ENCODE measurements at places on chromosomes 16 and 17. TPM values are rescaled to one million over a fixed set of nuclear protein-coding genes. Genes with fewer than 3 reads are reported as not detected.

Gene PPP4C
- polyA plus RNA-seq: 13.7 TPM

GRCh38 chr17:74604200-74604599 is 12.1 kb upstream of the CD300LD start:
- DNase-seq: no peak

Gene RTN4RL1
- polyA plus RNA-seq: 0.42 TPM

- no peak for DNase-seq
These were observed 17.9 kb downstream of the SEC14L5 start for GRCh38 chr16:4976079-4976478.

Gene NHLRC4
- 5.9 TPM for polyA plus RNA-seq

GRCh38 chr17:31369266-31369665 is 22.2 kb upstream of the RAB11FIP4 start:
- no peak for DNase-seq

DNA sequence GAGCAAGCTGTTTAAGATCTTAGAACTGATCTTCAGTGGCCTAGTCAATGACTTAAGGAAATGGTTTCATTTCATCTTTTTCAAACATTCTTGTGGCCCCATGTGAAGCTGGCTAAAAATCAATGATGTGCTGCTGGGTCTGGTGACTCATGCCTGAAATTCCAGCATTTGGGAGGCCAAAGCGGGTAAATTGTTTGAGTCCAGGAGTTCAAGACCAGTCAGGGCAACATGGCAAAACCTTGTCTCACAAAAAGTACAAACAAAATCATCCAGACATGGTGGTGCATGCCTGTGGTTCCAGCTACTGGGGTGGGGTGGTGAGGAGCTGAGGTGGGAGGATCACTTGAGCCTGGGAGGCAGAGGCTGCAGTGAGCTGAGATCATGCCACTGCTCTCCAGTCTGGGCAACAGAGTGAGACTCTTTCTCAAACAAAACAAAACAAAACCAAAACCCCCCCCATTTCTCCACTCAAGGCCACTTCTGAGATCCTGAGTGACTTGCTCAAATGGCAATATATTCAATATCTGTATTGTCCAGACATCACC is 17.4 kb upstream of the COL1A1 start:
- peak; percentile 37 for DNase-seq

Gene SEPTIN1
- 1.9 TPM for polyA plus RNA-seq

- no peak for DNase-seq
These were observed 225.7 kb downstream of the CEP112 start for GRCh38 chr17:65966072-65966695.

Gene KRTAP3-1
- polyA plus RNA-seq: not detected

Gene CX3CL1
- 9.9 TPM for polyA plus RNA-seq

DNA sequence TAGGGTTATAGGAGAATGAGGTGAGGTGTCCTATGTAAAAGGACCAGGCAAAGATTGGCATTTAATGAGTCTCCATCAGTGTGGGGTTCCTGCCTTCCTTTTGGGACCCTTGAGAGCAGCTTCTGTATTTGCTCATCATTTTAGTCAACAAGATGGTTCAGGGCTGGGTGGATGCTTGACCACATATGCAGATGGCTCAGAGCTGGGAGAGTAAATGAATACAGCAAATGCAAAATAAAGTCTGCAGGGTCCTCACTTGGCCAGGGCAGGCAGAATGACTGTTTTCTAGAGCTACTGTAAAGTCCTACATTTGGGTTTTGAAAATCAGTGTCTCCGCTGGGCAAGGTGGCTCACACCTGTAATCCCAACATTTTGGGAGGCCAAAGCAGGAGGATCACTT is 57.2 kb upstream of the ETV4 start:
- no peak for DNase-seq

Gene PPM1E
- polyA plus RNA-seq: 0.17 TPM

GRCh38 chr17:71530248-71530647 is 590.6 kb upstream of the SOX9 start:
- DNase-seq: no peak

- no peak for DNase-seq
These were observed 222.8 kb upstream of the TNRC6C start for GRCh38 chr17:77735566-77736198.

DNA sequence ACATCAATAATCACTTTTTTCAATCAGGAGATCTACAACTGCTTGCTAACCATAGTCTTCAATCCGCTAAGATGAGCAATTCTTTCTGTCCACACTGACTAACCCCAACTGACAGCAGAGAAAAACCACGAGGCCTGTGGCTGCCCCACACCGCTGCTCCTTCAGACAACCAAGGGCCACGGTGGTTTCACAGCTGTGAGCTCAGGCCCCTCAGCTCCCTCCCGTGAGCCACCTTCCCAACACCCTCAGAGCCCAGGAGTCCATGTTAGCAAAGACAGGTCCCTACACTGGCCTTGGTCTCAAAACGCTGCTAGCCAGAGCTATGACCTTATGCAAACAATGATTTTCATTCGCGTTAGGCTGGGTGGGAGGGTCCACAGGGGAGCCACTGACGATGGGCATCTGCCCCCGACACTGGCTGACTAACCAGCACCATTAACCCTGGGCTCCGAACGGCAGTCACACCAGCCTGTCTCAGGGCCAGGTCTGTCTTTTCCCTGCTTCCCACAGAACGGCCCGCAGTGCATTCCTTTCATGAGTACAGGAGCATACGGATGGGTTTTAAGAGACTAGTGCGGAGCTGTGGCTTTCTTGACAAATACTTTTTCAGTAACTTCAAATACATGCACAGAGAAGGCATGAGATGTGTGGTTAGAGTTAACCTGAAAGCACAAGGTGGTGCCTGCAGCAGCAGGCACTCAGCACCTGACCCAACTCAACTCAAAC is 67.3 kb downstream of the ANKRD11 start:
- no peak for DNase-seq

GRCh38 chr17:43169561-43170139 is 1.4 kb upstream of the NBR1 start:
- peak; percentile 39 for DNase-seq

GRCh38 chr17:10295728-10296343 is 77.0 kb downstream of the MYH13 start:
- peak; percentile 54 for DNase-seq

DNA sequence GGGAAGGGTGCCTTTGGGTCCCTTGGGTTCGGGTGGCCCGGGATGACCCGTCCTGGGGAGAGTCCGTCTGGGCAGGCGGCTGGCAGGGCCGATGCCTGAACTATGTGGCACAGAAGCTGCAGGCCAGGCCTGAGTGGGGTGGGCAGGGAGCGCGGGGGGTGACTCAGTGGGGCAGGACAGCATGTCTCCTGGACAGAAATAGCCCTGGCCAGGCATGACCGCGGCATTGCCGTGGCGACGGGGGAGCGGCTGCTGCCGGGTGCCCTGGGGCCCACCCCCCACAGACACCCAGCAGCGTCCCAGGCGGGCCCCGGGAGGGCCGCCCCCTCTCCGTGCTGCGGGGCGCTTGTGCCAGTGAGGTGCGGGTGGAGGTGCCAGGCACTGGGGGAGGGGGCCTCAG is 1.8 kb upstream of the C1QTNF8 start:
- DNase-seq: no peak

GRCh38 chr16:74449470-74449869 is 28.2 kb upstream of the CLEC18B start:
- no peak for DNase-seq

DNA sequence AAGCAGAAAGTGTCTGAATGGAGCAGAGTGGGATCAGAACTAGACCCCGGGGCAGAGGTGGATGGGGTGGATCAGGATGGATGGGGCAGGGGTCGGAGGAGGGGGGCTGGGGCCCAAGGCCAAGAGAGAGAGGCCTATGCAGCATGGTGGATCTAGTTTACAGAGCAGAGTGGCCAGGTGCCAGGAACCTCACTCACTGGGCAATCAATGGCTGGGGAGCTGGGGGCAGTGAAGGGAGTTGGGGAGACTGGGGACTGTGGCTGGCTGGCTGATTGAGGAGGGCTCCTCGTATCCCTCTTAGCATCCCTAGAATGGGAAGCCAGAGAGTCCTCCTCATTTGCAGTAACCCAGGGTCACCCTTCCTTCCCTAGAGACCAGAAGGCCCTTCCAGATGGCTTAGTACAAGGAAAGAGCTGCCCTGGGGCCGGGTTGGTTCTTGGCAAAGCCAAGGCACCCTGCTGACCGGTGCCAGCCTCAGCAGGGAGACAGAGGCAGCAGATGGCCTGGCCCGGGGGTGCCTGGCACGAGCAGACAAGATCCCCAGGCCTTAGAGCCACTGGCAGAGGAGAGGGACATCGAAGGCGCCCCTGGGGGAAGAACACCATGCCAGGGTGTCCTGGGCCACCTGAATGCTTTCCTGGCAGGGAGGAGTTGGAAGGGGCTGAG is 36.8 kb downstream of the SRCIN1 start:
- DNase-seq: no peak

GRCh38 chr17:2011411-2012371 is 13.4 kb downstream of the RTN4RL1 start:
- DNase-seq: no peak

GRCh38 chr17:46815474-46816353 is 2.8 kb downstream of the WNT3 start:
- DNase-seq: no peak

Gene NUPR1
- 366 TPM for polyA plus RNA-seq

Gene NUP85
- polyA plus RNA-seq: 41.1 TPM

DNA sequence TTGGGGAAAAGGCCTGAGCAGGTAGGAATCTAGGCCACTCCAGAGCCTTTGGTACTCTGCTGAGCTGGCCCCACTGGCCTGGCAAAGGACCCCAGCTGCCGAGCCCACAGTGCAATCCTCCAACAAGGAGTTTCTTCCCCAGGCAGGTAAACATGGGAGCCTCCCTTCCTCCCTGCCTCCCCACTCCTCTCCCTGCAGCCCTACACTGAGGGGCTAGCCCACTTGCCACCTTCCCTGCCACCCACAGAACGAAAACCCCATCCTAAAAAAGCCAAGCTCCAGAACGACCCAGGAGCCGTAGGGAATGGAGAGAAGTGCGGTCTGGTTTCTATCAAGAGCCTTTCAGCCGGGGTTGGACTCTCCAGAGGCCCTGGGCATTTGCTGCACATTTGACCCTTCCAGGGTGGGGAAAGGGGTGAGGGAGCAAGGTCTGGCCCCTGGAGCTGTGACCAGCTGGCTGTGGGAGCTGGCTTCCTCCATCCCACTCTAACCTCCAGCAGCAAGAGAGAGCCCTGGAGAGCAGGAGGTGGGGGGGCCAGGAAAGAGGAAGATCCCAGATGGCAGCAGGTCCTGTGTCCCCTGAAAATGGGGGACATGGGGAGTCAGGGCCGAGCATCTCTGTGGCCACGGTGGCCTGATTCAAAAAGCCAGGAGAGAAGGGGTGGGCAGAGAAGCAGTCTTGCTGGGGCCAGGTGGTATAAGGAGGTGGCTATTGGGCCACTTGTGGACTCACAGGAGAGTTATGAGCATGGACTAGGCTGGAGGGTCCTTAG is 1.3 kb downstream of the HID1 start:
- DNase-seq: no peak

Gene PRDM7
- polyA plus RNA-seq: not detected

GRCh38 chr17:29549177-29549923 is 17.5 kb downstream of the ABHD15 start:
- DNase-seq: no peak

DNA sequence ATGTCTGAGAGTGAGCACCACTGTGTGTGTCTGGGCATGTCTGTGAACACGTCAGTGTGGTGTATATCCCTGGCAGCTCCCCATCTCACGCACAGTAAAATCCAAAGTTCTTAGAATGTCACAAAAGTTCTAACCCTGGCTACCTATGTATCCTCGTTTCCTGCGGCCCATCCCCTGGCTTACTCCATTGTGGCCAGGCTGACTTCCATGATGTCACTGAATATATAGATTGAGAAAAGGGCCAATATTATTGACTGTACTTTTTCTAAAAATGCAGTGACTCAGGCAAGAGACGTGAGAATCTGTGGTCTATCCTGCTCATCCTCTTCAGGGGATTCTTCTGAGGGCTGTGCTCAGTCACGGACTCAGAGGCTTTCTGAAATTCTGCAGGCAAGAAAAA is 963 bp upstream of the METTL22 start:
- DNase-seq: no peak

- peak; percentile 55 for DNase-seq
These were observed 50.8 kb upstream of the ENDOV start for GRCh38 chr17:80364091-80364691.

DNA sequence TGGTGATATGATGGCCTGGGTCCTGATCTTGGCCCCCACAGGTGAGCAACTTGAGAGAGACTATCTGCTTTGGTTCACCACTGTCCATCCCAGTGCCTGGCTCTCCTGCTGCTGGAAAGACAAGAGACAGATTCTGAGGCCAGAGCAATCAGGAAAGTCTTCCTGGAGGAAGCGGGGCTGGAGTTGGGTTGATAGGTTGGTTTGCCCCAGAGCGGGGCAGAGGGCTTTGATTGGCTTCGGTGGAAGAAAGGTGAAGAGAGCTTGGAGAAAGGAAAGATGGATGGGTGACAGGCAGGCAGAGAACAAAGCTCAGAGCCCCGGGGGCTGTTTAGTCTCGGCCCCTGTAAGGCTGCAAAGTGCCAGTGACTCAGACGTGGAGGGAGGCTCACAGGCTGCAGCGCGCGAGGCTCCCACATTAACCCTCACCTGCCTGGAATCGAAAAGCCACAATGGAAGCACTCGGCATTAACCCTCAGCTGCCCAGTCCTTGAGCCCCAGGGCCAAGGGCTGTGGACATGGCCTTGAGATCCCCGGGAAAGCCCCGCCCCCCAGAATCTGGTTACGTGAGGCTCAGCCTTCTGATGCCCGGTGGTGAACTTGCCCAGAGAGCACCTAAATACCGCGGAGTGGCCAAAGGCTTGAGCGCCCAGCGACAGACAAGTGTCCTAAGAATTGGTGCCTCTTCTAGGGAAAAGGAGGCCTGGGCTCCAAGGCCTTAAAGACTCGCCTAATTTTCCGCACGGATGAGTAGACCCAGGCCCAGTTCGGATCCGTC is 996 bp upstream of the CPNE2 start:
- peak; percentile 62 for DNase-seq

Gene TMC6
- polyA plus RNA-seq: 7.2 TPM

- DNase-seq: peak; percentile 52
These were observed 542 bp downstream of the SLC39A11 start for GRCh38 chr17:73091770-73092522.

Gene SP2
- 15.0 TPM for polyA plus RNA-seq

Gene SNAI3
- polyA plus RNA-seq: not detected

DNA sequence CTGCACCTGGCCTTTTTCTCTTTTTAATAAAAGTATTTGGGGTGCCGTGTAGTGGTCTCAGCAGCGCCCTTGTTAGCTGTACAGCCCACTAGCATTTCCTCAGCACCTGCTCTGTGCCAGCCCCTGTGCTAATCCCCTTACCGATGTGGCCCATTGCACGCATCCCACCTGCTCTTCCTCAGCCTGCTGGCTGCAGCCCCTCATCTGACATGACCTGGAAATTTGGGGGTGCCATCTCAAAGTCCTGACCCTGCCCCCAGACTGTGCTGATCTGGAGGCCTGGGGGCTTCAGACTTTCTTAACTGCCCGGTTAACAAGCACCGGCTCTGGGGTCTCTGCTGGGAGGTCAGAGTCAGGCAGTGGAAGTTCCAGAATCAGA is 10.4 kb downstream of the GPRC5C start:
- no peak for DNase-seq

Gene KRT15
- 0.22 TPM for polyA plus RNA-seq

DNA sequence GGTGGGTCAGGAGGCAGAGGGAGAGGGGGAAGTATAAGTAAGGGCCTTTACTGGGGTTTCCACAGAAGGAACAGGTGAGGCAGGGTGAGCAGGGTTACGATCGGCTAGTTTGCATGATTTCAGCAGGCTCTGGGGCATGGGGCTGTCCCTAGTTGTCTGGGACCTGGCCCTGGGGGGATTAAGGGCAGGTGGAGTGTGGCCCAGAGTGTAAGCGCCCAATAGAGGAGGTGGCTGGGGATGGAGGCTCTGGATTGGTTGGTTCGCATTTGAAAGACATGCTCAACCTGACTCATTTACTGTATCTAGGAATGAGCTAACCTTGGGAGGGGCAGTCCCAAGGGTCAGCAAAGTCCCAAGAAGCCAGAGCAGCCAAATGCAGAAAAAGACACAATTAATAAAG is 230.3 kb downstream of the MAP2K4 start:
- DNase-seq: no peak
